ENCODE measurements at places on chromosomes 1 and 21. TPM values are rescaled to one million over a fixed set of nuclear protein-coding genes. Genes with fewer than 3 reads are reported as not detected.

LCE1A gene
- not detected for total RNA-seq

LYPD8 gene
- not detected for total RNA-seq

PAPPA2 gene
- 2.2 TPM for total RNA-seq

SPRR2A gene
- total RNA-seq: not detected

C1orf210 gene
- total RNA-seq: not detected

HDAC1 gene
- 89.2 TPM for total RNA-seq

SH3BGR gene
- total RNA-seq: 2.8 TPM

CCDC17 gene
- 0.99 TPM for total RNA-seq

FCRL4 gene
- not detected for total RNA-seq

DDX20 gene
- total RNA-seq: 8.8 TPM

ADCY10 gene
- 0.15 TPM for total RNA-seq

GPN2 gene
- total RNA-seq: 14.2 TPM

SPATA21 gene
- not detected for total RNA-seq

XCL2 gene
- total RNA-seq: not detected

PCBP3 gene
- 1.9 TPM for total RNA-seq

UBE2U gene
- total RNA-seq: not detected

ZYG11A gene
- total RNA-seq: 3.5 TPM

FAM229A gene
- total RNA-seq: 2.3 TPM

ZNF648 gene
- total RNA-seq: not detected

VWA5B1 gene
- total RNA-seq: not detected

MEX3A gene
- 2.0 TPM for total RNA-seq
